Stimulated activated CD8-positive, alpha-beta memory T cell treated with anti-CD3 and anti-CD28 coated beads, Interleukin-15, amount 100 ng/mL, for 24 hours (primary cell): ENCODE measurements at places on chromosomes 2 and 18.

GRCh38 chr2:88027697-88028389, 11.5 kb upstream of the RNU2-63P start:
- no peak for DNase-seq

DNA sequence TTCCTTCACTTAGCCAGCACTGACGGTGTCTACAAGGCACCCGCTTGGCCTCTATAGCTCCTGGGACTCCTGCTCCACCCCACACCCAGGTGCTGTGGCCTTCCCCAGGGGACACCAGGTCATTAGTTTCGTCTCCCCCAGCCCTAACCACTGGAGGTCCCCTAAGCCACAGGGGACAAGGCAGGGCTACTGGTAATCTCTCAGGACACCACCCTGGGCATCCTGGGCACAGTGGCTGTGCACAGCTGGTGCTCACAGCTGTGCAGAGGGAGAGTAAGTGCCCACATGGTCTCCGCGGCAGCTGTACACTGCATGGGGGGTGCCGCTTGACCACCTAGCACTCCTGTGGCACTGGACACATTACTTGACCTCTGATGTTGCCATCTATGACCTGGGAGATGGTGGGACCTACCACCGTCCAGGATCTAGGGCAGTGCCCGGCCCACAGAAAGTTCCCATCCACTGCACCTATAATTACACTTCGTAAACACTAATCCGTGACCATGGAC, 134.0 kb downstream of the HDAC4 start:
- no peak for DNase-seq

- DNase-seq = no peak
Measured at GRCh38 chr2:189549449-189549832, 31.1 kb downstream of the SLC40A1 start.

- peak; percentile 31 for DNase-seq
Measured at GRCh38 chr2:42828487-42829425, 36.4 kb upstream of the HAAO start.

DNA sequence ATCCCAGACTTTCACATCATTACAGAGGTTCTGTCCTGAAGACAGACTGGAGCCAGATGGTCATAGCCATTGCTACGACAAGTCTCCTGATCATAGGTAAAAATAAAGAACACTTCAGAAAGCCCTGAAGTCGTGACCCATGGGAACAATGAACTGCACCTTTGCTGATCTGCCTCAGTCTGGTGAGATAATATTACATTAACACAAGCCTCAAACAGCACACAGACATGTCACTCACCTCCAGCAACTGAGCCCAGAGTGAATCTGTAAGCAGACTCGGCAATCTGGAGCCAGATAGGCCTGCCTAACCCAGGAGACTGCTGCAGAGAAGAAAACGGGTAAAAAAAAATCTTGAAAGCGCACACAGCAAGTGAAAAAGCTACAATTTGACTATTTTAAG, 79.2 kb downstream of the SLC25A12 start:
- DNase-seq = no peak

- DNase-seq = no peak
Measured at GRCh38 chr2:164569378-164569777, 51.9 kb downstream of the GRB14 start.

DNA sequence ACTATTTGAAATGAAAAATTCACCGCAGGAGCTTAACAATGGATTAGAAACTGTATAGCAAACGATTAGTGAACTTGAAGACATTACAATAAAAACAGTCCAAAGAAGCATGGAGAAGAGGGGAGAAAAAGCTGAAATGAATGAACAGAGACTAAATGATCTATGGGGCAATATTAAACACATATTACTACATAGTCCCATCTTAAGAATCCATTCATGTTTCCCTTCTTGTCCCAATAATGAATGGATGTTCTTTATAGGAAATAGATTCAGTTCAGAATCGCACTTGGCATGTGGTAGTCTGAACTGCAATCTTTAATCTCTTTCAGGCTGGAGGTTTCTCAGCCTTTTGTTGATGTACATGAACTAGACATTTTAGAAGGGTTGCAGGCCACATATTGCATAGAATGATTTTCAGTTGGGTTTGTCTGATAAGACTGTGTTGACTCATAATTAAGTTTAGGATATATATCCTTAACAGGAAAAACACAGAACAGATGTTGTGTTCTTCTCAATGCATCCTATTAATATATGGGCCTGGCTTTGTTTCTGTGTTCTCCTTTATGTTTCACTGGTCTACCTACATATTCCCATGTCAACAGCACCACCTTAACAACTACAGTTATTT, 27.9 kb downstream of the CCDC88A start:
- no peak for DNase-seq

DNA sequence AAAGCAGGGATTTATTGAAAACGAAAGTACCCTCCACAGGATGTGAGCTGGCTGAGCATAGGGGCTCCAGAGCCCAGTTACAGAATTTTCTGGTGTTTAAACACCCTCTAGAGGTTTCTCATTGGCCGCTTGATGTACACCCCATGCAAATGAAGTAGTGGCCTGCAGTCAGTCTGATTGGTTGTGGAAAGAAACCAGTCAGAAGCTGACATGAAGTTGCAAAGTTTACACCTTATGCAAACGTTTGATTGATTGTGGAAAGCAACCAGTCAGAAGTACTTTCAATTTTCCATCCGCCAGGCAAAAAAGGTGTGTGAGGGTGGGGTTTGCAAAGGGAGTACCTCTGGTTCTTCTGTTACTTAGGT, 62.3 kb downstream of the VWA3B start:
- DNase-seq = no peak

- DNase-seq = no peak
Measured at GRCh38 chr2:179049203-179049545, 763 bp downstream of the CCDC141 start.

DNA sequence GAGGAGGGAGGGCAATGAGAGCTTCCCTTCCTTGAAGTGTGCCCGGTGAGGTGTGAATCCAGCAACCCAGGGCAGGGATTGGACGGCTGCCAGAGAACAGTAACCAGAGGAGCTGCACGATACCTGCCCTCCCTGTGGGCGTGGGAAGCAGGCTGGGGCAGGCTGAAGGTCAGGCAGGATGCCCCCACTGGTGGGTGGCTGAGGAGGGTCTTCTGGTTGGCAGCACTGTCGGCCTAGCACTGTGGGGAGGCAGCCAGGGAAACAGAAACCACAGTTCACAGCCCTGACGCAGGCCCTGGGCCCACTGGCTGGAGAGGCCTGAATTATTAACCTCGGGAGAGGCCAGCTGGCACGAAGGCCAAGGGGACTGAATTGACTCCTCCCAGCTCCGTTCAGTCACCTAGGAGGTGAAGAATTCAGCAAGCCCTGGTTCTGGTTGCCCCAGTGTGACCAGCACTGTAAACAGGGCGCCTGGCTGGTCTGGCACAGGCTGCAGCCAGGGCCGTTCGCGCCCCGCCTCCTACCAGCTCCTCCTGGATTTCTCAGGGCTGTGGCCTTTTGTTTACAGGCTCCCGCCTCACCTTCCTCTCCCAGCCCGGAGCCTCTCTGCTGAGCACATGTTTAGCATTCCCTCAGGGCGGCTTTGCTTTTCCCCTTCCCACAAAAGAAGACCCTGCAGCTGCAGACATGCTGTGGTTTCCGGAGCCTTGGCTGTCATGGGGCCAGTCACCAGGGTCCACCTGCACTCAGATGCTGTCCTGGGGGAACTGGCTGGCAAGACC, 97.8 kb downstream of the B3GNT2 start:
- DNase-seq = no peak

GRCh38 chr2:86584151-86584913, 21.1 kb upstream of the CHMP3 start:
- no peak for DNase-seq

- no peak for DNase-seq
Measured at GRCh38 chr2:39688181-39688580, 22.5 kb downstream of the TMEM178A start.

DNA sequence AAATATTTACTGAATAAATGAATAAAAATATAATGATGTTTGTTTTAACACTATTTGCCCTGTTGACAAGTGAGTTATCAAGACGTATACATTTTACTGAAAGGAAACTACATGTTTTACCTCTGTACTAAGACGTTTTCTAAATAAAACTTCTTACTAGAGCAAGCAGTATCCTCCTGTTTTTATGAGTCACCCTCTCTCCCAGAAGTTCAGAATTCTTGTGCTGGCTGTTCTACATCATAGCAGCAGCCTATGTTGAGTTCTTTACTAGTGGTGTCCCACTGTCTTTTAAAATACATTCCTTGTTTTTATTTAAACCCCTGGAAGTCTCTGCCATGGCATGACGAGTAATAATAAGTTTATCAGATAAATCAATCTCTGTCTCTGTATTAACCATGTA, 297.4 kb downstream of the CALCRL start:
- no peak for DNase-seq

DNA sequence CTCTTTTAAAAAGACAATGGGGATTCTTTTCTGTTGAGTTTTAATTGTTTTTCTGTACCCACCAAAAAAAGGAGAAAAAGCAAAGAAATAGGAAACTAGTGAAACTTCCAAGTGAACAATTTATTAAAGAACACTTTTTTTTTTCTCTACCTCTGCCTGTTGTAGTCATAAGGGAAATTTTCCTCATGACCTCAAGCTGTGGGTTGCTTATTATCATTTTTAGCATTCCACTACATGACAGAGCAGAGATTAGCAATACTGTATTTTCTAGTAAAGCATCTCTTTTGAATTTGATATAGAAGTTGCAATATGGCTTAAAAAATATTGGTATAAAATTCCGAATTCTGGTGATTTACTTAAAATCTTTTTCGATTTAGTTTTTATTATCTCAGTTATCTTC, 87.9 kb upstream of the LRRTM1 start:
- DNase-seq = no peak
